ENCODE measurements at places on chromosomes 2 and 18.

DNA sequence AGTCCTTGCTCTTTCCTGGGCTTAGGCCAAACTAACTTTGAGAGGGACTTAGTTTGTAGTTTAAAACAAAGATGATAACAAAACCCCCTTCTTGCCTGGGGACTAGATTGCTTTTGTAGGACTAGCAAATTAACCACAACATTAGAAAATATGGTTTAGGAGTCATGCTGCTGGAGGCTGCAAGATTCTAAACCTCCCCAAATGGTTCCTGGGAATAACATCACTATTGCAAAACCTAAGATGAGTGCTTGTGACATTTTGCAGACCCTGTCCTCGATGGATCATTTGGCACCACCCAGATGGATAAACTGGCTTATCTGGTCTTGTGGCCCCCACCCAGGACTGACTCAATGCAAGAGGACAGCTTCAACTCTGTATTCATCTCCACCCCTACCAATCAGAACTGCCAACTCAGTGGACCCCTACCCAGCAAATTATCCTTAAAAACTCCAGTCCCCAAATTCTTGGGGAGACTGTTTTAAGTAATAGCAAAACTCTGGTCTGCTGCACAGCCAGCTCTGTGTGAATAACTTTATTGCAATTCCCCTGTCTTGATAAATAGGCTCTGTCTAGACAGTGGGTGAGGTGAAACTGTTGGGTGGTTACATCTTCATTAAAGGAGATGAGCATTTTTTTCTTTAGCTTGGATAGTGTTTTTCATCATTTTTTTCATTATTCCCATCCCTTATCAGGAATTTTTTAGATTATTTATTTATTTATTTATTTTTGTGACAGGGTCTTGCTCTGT lies 58.9 kb downstream of the SPTBN1 start:
- no peak for DNase-seq

- no peak for DNase-seq
Measured at GRCh38 chr2:159266554-159266953, 19.9 kb downstream of the WDSUB1 start.

DNA sequence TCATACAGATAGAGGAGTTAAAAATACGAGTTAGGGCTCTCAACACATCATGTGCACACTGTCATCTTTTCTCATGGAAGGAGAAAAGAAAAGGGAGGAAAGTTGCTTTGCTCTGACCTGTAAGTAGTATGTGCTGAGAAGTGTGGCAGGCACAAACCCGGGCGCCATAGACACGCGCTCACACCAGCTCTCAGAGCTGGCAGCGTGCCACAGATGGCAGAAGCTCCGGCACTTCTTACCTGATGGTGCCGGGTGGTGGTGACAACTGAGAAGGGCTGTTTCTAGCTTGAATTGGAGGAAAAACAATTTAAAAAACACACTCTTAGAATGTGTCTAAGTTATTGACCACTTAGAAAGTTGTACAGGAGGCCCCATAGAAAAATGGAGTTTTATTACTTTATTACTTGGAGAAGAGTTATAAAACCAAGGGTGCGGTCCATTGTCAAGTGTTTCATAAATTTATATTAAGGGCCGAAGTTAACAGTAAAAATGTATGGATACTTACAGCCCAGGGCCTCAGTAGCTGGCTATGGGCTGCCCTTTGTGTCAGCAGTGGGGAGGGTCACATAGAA lies 92.2 kb downstream of the DPP4 start:
- DNase-seq, result no peak

GRCh38 chr2:97788986-97789644 lies 75.7 kb downstream of the ZAP70 start:
- DNase-seq, result no peak

- no peak for DNase-seq
Measured at GRCh38 chr2:40384714-40385113, 67.2 kb downstream of the SLC8A1 start.

DNA sequence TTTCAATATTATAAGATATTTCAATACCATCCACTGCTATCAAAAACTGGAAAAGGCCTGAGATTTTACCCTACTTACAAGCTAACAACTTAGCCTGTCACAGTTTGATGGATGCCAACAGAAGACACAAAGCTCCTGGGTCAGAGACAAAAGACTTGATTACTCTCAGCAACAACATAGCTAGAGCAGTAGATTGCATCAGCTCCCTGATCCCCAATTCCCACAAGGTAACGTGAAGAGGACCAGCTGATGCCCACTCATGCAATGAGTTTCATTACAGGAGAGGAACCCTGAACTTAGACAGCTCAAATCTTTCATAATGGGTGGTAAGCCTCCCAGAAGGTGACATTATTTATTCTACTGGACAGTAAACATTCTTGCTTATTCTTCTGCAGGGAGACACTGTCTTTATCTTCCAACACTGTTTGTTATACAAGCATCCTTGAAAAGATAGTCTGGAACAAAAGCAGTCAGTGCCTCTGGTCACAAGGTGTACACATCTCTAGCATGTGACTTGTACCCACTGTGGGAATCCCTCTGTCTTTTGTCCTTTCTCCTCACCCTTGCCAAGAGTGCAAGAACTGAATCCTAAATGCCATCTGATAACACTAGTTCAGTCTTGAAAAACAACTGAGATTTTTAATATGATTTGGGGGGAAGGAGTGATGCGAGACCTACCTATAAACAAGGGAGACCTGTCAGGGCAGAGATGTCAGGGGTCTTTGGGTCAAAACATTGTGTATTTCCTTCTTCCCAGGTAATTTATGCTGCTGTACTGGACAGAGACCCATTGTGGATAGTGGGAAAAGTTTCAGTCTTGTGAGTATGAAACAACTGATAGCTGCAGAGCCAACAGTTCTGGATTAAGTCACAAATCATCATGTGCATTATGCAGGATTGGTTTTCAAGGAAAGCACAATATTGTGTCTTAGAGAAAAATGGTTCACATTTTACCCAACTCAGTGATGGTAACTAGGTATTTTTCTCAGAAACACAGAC lies 102.4 kb downstream of the AOX1 start:
- no peak for DNase-seq

DNA sequence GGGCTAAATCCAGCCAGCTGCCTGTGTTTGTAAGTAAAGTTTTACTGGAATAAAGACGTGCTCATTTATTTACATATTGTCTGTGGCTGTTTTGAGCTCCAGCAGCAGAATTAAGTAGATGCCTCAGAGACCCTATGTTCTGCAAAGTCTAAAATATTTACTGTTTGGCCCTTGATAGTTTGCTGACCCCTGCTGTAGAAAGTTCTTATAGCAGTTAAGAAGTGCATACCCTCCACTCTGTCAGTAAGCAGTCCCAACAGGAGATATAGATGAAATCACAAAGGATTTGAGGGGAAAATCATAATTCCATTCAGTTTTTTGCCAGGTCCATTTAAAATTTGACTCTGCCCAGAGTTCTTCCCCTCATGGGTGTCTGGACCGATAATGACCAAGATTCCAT lies 50.1 kb upstream of the ITM2C start:
- no peak for DNase-seq

GRCh38 chr2:36266536-36267121 lies 88.9 kb upstream of the CRIM1 start:
- no peak for DNase-seq

GRCh38 chr18:228586-228985 lies 39.3 kb downstream of the THOC1 start:
- DNase-seq, result no peak

GRCh38 chr2:233353769-233354499 lies at the start of gene DGKD:
TSS of gene DGKD (plus strand) at chr2:233354494. CDS start at chr2:233354519, 25 bp downstream.
- DNase-seq, result peak; percentile 11

- DNase-seq, result no peak
Measured at GRCh38 chr18:22604986-22605421, 187.3 kb upstream of the CTAGE1 start.

GRCh38 chr18:604771-605170 lies 8.0 kb downstream of the CLUL1 start:
- no peak for DNase-seq

DNA sequence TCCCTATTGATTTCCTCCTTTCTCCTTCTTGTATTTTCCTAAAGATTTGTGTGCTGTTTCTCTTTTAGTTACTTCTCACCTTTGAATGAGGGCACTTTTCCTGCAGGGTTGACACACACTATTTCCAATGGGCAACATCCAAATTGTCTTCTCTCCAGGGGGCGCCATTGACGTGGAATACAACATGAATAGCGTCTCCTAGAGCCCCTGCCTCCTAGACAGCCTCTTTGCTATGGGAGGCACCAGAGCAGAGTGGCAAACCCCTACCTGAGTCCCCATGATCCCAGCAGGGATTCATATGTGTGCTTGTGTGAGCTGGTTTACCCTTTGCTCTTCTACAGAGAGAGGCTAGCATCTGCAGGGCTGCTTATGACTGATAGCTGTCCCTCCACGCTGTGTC lies 61.3 kb upstream of the ITSN2 start:
- peak; percentile 28 for DNase-seq

DNA sequence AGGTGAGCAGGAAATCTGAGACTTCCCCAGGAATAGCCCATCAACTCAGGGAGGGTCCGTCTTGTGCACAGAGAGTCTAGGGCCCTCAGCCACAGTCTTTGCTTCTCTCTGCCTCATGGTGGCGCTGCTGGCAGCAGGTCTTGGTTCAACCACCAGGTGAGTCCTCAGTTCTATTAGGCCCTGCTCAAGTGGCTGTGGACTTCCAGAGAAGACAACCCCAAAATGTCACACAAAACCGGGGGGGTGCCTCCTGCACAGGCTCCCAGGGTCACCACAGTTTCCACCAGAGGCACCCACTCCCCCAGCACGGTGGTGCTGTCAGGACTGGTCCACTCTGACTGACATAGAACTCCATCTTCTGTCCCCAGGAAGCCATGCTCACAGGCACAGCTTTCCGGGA lies 2.4 kb upstream of the CHRNG start:
- DNase-seq, result no peak

GRCh38 chr2:178553047-178553446 lies 72.8 kb downstream of the PLEKHA3 start:
- DNase-seq, result no peak

DNA sequence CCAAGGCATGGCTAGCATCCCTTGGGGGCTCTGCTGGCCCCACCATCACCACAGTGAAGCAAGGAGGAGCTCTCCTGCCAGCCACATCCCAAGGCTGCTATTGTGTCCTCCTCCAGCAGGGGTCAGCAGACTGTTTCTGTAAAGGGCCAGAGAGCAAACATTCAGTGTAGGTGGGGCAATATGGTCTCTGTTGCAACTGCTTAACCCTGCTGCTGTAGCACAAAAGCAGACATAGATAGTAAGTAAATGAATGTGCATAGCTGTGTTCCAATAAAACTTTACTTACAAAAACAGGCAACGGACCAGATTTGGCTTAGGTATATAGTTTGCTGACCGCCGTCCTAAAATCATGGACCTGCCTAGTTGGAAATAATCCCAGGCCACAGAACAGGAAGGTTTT lies 36.4 kb upstream of the ZBTB7C start:
- DNase-seq, result peak; percentile 39

DNA sequence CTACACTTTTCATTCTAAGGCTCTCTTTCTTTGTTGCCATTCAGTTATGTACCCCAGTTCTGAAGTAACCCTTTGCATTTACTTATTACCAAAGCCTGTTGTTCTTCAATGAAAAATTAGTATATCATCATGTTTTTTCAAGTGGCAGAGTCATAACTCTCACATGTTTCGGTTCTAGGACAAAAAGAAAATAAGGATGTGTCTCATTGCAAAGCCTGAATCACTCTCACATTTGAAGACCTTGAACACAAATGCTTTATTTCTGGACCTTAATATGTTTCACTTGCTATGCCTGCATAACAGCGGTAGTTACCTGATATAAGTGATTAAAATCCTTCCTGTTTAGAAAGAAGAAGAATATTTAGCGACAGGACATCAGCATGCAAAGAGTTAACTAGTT lies 49.1 kb downstream of the ZEB2 start:
- DNase-seq, result no peak

- peak; percentile 81 for DNase-seq
Measured at GRCh38 chr2:30165050-30165520, 18.3 kb downstream of the YPEL5 start.

Data from DMS153 (cell line).